Hepatic stellate cell (primary cell): ENCODE measurements at places on chromosomes 12 and 14.
A peak's percentile ranks its signal among the peaks of the same experiment; 100 is the strongest.

- no peak for DNase-seq
Observed at GRCh38 chr14:102189874-102190273, 50.2 kb downstream of the WDR20 start.

GRCh38 chr14:52363961-52364360, 49.8 kb downstream of the PTGER2 start:
- DNase-seq = no peak

DNA sequence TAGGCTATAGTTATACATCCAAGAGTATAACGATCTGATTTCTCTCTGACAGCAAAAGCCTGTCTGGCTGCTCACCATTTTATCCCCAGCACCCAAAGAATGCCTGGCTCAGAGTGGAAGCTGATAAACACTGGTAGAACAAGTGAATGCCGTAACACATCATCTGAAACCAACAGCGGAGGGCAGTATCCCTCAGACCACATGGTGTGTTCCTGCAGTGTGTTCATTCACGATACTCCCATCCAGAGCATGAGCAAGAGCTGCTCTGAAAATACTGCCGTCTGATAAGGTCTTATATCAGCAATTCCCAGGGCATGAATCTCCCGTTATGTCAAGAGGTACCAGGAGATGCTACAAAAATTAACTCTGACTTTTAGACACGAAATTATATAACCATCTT, 95.9 kb downstream of the TTC7B start:
- no peak for DNase-seq

DNA sequence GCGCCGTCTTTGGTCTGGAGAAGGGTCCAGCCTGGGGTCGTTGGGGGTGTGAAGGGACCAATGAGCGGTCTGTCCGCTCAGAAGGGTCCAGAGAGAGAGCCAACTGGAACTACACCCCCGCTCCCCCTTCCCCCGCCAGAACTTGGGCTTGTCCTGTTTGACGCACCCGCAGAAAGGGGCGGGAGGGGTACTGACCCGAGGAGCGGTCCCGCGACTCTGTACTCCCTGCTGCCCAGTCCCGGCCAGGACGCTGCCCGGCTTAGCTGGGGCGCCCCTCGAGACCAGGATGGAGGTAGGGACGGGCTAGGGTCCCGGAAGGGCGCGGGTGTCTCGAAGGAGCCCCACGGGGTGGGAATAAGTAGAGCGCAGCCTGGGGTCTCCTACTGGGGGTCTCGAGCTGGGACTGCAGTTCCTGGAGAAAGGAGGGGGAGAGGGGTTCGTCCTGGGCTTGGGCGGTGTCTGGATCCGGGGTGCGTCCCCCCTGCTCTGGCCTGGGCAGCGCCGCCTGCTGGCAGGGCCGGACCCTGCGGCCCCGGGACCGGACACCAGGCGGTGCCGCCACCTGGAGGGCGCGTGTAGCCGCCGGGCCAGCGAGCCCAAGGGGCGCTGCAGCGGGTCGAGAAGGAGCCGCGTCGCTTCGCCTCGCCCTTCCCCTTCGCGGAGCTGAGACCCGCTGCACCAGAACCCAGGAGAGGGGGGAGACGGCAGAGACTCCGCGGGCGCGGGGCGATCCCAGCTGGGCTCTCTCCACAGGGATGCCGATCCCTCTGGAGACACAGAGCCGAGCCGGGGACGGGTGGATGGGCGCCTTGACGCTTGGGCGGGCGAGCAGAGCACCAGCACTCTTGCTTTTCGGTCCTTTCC, 3.8 kb upstream of the CACNB3 start:
- peak; percentile 93 for DNase-seq
